ENCODE measurements at places on chromosomes 1 and 21.

- no peak for DNase-seq
These were observed 903.7 kb downstream of the ADGRL2 start for GRCh38 chr1:82704393-82704792.

- DNase-seq = no peak
These were observed 3.9 kb downstream of the KPRP start for GRCh38 chr1:152761609-152762213.

DNA sequence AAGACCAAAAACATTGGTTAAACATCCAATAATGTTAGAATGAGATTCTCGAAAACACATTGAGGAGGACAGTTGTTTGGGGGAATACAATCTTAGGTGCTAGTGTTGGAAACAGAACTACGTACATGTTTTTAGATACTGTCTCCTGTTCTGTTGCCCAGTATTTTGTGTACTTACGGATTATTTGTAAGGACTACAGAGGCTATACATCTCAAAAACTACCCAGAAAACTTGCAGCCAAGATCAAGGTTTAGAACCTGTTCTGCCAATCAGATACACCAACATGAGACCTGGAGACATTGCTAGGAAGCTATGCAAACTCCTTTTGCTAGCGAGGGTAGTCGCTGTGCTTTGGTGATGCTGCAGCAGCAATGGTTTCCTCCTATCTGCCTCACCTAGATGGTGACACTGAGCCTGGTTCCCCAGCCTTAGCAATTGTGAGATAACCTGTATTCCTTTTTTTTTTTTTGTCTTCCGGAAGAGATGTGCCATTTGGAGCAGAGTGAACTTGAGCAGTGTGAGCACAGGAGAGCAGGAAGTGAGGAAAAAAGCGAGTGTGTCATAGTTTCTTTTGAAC lies 21.8 kb downstream of the YBX1 start:
- DNase-seq = no peak

DNA sequence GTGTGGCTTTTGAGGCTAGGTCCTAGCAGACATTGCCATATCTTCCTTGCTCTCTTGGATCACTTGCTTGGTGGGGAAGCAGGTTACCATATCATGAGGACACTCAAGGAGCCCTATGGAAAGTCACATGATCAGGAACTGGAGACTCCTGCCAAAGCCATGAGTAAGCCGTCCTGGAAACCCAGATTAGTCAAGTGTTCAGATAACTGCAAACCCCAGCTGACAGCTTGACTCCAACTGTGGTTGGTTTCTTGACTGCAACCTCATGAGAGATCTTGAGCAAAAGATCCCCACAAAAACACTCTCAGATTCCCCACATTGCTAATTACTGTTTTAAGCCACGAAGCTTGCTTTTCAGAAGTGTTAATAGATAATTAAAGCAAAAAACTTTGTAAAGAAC lies 58.6 kb downstream of the CACNA1E start:
- DNase-seq = peak; percentile 3

DNA sequence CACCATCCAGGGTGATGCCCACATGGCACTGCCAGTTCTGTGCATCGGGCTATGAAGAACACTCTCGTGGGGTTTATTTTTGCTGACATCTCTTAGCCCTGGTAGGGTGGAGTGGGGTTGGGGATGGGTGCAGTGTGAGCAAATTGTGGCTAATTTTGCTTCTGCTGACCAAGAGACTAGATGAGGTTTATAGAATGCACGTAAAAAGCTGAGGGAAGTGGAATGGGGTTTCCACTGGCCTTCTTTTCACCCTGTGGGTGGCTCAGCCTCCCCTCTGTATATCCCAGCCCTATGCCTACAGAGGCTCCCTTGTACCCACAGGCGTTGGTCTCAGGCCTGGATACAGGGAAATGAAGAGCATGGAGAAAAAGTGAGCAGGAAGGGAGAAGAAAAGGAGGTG lies 44.1 kb upstream of the RAB4A start:
- no peak for DNase-seq

DNA sequence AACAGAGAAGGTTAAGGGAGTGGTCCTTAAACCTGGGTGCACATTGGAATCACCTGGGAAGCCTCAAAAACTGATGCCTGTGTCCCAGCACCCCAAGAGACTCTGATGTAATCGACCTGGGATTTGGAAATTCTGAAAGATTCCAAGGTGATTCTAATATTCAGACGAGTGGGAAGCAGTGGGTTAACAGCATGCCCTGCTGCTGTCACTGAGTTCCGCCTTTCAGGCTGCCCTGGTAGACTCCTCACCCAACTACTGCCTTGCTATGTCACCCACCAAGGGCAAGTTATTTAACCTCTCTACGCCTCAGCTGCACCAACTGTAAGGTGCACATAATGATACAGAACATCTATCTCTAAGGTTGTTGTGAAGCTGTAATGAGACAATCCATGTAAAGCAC lies 59.2 kb downstream of the CD34 start:
- DNase-seq = no peak

DNA sequence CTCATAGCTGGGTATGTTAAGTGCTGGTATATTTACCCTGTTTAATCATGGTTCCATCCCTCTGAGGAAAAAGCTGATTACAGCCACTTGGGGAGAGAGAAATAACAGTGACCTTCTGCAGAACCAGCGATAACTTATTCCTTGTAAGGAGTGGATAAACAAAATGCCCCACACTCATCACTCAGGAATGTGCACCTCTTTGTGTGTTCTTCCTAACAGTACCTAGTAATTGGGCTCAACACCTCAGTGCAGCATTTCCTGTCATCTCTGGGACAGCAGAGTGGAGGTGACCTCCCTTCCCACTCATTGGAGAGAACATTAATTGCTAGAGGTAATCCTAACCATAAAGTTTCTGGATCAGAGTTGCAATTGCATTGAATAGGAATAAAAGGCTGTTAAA lies 112.5 kb upstream of the F3 start:
- DNase-seq = no peak

GRCh38 chr1:107524301-107524700 lies 383.5 kb downstream of the NTNG1 start:
- no peak for DNase-seq

GRCh38 chr1:199723250-199723956 lies 304.1 kb upstream of the NR5A2 start:
- DNase-seq = peak; percentile 48

DNA sequence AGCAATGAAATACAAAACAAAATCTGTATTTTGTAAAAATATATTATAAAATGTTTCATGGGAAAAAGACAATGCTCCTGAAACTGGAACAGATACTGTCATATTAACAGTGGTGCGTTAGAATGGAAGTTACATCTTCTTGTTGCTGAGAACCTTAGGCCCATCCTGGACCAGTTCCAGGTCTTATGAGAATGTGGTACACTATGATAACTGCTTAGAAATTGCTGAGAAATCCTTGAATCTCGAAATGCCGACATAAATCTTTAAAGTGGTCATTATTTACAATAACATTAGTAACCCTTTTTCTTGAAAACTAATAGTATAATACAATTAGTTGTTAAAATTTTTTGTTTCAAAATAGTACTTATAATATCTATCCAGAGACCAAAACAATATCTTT lies 747.9 kb upstream of the NCAM2 start:
- DNase-seq = no peak

DNA sequence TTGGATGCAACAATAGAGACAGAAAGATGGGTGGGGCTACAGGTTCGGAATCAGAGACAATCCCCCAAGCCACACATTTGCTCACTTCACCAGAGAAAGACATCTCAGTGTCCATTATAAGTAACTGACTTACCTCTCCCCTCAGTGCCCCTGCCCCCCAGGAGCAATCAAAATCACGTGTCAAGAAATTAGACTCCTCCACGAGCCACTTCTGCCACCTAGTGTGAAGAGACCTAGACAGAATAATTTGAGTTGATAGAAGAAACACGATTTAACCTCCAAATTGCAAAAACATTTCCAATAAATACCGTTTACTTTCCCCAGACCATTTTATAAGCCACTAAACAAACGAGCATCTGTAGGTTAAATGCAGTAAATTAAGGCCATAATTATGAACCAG lies 123.2 kb downstream of the SLC30A10 start:
- DNase-seq = no peak

DNA sequence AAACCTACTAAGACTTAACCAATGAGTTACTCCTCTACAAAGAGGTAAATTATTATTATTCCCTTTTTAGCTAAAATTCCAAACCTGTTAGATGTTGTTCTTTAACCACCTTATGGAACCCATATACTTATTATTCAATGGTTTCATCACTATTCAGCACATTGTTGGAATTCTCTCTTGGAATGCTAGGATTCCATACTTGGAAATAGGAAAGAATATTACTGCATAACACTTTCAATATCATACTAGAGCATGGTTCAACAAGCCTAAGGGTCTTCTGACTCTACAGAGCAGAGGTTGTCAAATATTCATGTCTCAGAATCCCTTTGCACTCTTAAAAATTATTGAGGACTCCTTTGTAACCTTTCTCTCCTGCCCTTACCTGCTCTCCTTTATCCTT lies 69.4 kb downstream of the DEGS1 start:
- DNase-seq = peak; percentile 27

GRCh38 chr1:184114818-184115398 lies 63.4 kb downstream of the TSEN15 start:
- no peak for DNase-seq

Data from fibroblast of skin of abdomen (primary cell).